NCI-H526 (cell line): ENCODE measurements at places on chromosomes 12 and 14.

GRCh38 chr14:41498959-41499358 is 107.7 kb upstream of the LRFN5 start:
- no peak for DNase-seq

DNA sequence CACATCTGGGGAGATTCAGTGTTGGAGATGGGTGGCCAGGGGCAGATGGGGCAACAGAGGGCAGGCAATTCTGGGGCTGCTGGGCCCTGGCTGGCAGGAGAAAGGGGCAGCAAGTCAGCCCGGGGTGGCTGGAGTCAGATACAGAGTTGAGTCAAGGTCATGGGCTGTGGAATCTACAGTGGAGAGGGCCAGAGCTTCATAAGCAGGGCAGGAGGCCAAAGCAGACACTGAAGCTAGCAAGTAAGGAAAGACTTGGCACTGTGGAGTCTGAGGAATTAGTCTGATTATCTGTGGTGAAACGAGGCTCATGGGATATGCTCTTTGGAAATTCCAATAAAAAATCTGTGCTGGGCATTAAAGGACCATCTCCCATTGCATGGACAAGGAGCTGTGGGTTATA is 95.5 kb downstream of the TMX1 start:
- no peak for DNase-seq

GRCh38 chr12:89087149-89087825 is 265.0 kb downstream of the DUSP6 start:
- DNase-seq = peak; percentile 90

GRCh38 chr12:47318963-47319362 is 239.2 kb upstream of the AMIGO2 start:
- no peak for DNase-seq

DNA sequence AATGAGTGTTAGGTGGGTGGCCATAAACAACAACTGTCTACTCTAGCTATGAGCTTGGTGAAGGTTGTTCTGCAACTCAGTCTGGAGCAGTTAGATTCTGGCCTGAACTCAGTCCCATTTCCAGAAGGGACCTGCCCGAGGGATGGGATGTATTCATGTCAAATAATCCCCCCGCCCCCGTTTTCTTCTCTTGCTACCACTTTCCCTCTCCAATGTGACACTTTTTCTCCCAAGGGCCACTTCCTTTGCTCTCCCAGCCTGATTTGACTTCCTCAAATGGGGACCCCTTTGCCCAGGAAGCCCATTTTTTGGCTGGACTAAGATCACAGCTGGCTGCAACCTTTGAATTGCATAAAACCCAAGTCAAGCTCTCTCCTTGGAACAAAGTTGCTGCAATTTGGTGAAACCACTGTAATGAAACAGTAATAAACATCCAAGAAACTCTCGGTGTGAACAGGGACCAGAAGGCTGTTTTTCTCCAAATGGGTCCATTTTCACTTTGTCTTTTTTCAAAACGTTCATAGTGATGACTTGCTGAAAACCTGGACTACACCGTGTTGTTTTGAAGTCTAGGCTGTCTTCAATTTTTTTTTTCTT is 137.2 kb upstream of the GSC start:
- no peak for DNase-seq

DNA sequence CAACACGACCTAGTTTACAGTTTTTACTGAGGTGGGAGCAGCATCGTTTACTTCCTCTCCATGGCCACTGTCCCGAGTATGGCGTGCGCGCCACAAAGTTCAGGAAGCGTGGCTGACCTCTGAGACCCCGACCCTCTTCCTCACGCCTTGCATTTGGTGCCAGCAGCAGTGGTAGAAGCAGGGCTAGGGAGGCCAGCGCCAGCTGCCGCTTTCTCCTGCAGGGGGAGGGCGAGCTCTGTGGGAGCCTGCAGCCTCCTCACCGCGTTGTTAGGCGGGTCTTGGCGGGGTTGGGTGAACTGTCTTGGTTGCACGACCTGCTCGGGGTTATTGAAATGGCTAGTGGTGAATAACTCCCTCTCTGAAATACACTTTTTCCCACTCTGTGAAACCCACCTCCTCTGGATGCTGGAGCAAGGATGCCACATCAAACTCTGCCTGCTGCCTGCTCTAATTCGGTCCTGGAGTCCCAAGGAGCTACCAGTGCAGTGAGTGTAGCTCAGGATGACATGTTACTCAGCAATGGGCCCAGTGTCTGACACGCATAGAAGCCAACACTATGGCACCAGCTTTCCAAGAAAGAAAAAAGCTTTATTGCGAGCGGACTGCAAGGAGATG is 22.3 kb upstream of the TDRD9 start:
- DNase-seq = no peak

DNA sequence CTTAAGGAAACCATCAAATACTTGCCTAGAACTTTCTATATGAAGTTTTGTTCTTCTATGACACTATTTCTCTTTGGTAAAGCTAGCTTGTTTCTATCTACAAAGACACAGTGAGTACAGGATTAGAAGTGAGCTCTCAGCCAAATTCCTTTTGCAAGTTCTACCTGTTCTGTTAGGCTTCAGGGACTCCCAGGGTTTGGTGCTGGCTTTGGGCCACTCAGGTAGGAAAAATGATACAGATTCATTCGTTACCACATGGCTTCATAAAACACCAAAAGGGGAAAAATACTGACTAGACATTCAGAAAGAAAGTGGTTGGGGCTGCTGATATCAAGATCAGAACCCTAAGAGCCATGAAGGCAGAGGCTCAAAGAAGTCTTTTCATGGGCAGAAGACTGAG is 13.8 kb downstream of the ZC2HC1C start:
- DNase-seq = no peak

DNA sequence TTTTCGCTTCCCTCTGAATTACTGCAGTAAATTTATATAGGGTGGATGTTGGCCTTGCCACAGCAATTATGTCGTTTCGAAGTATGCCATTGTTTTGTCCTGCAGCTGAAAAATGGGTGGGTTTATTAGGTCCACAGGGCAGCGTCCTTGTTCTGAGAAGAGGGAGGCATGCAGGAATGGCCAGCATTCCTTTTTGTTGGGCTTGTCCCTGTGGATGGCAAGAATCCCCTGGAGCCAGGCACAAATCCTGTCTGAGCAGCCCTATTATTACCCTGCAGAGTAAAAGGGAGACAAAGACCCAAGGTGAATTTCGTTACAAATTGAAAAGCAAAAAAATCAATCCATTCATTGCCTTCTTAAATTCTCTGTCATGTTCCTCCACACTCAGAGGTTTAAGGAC is 88.1 kb downstream of the CHST11 start:
- DNase-seq = no peak

GRCh38 chr12:124098101-124098757 is 125.2 kb downstream of the ZNF664 start:
- no peak for DNase-seq

DNA sequence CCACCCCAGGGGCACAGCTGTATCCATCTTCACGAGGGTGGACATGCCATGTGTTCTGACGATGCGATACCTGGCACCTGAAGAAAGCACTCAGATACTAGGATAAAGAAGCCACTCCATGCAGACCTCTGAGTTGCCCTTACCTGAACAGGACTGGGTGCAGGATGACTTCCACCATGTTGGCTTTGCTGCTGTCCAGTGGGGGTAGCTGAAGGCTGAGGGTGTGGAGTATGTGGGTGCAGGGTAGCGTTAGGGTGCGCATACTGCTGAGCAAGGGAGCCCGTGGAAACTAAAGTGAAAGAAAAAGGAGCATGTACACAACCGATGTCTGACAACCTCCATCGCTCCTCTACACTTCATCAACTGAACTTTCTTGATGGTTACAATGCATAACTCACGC is 51.3 kb downstream of the SH2B3 start:
- no peak for DNase-seq

- DNase-seq = no peak
These were observed 89.2 kb downstream of the CRADD start for GRCh38 chr12:93766371-93766770.

- no peak for DNase-seq
These were observed 427.6 kb downstream of the IPO8 start for GRCh38 chr12:30268041-30268440.

GRCh38 chr12:103100257-103100831 is 142.9 kb downstream of the ASCL1 start:
- DNase-seq = no peak

- peak; percentile 59 for DNase-seq
These were observed 112.0 kb downstream of the SLC15A5 start for GRCh38 chr12:16165506-16165905.

GRCh38 chr12:114764510-114764909 is 80.5 kb upstream of the TBX3 start:
- DNase-seq = no peak

DNA sequence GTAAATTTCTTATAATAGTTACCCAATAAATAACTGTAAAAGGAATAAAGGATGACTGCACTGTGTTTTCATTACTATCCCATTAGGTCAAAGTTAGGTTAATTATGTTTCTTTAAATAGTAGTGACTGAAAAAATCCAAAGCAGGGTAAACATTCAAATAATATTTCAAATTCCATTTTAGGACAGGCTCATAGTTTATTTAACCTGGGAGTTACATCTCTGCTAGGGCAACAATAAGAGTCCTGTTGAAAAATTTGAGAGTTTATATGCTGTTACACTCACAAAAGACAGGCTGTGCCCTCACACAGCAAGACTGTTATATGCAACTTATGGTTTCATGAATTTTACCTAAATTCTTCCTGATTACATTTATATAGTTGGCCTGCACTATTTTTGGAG is 8.0 kb downstream of the ERP27 start:
- no peak for DNase-seq

DNA sequence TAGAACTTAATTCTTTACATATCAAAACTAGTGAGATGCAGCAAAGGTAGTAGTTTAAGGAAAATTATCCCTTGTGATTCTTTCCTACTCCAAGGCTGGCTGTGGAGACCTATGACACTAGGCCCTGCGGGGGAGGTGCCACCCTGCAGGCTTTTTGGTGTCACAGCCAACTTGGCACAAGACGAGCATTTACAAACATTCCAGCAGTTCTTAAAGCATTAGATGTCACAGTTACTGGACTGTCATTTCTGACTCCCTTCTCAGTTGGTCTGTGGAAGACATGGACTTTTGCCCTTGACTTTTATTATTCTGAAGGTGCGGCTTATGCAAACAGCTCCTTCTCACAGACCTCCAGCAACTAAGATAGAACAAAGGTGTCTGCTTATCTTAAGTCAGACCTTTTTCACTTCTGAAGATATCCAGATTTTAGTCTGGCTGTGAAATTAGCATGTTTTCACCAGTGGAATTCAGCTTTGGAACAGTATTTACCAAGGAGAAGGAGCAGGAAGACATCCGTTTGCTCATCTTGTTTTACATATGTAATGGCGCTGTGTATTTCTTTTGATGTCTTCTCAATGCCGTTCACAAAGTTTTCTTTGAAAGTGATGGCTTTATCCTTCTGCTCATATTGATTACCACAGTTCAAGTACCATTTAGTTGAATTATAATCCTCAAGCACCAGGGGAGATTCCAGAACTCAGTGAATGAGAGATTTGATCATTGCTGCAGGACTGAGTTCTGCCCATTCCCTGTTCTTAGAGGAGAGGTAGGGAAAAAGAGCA is 17.9 kb downstream of the SRGAP1 start:
- DNase-seq = no peak

- no peak for DNase-seq
These were observed 51.1 kb downstream of the ZFYVE26 start for GRCh38 chr14:67765192-67765834.

- DNase-seq = no peak
These were observed 53.4 kb upstream of the PTHLH start for GRCh38 chr12:28025821-28026505.

DNA sequence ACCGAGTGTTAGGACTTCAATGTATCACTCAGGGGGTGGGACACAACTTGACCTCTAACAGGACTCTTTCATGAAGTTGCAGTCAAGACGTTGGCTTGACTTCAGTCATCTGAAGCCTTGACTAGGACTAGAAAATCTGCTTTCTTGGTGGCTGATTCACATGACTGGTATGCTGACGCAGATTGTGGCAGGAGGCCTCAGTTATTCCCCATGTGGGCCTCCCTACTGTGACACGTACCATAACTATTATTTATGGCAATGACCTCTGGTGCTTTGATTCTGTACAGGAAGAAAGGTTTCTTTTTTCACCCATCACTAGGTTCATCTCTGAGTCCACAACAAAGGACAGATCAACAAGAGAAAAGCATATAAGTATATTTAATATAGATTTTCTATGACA is 270.4 kb downstream of the NEDD1 start:
- no peak for DNase-seq

- peak; percentile 83 for DNase-seq
These were observed at the start of gene ATL1 for GRCh38 chr14:50559990-50560930. Gene ATL1, plus strand, starts transcription at chr14:50560145. Its CDS starts 121 bp downstream, at chr14:50560266.

GRCh38 chr12:64687816-64688215 is 71.4 kb downstream of the GNS start:
- DNase-seq = no peak

DNA sequence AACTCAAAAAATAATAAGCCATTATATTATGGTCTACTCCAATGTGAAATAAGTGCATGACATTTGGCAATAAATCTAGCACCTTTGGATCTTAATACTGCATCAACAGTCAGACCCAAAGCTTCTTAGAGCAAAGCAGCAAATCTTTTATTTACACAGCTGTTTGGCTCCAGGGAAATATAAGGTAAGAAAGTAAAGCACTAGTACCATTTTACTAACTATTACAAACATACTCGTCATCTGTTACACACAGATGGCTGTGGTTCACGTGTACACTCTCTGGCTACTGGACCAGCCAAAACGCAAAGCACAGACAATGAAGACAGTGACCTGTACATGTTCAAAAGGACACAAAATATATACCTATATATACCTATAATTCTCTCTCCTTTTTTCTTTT is 2.8 kb downstream of the FGD6 start:
- no peak for DNase-seq

DNA sequence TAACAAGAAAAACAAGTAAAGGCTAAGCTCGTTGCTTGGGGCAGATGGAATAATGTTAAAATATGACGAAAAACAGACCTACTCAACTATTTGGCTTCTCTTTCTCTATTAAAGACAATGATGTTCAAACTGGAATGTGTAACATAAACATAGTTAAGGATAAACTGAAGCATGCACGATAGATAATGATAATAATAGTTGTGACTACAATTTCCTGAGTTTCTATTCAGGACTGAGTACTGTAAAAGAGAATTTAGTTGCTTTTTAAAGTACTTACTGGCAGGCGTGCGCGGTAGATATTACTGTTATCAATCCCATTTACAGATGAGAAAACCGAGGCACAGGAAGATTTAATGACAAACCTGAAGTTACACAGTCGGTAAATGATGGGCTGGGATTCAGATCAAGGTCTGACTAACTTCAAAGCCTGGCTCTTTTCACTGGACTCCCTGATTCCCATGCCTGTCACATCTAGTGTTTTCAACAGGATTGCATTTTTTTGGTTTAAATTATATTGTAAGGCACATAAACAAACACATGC is 103.0 kb downstream of the CRADD start:
- no peak for DNase-seq
